ENCODE measurements at places on chromosomes 3 and 15. TPM values are rescaled to one million over a fixed set of nuclear protein-coding genes. Genes with fewer than 3 reads are reported as not detected.

GRCh38 chr3:130688015-130688688 lies 58.5 kb downstream of the PIK3R4 start:
- DNase-seq: no peak

- no peak for DNase-seq
Observed at GRCh38 chr3:12796171-12797123, at the start of gene CAND2. TSS of gene CAND2 (plus strand) at chr3:12796680. CDS start at chr3:12796721, 41 bp downstream.

GRCh38 chr3:135038186-135038585 lies 243.1 kb downstream of the EPHB1 start:
- DNase-seq: no peak

GRCh38 chr3:54345847-54346375 lies 223.6 kb downstream of the CACNA2D3 start:
- DNase-seq: no peak

DNA sequence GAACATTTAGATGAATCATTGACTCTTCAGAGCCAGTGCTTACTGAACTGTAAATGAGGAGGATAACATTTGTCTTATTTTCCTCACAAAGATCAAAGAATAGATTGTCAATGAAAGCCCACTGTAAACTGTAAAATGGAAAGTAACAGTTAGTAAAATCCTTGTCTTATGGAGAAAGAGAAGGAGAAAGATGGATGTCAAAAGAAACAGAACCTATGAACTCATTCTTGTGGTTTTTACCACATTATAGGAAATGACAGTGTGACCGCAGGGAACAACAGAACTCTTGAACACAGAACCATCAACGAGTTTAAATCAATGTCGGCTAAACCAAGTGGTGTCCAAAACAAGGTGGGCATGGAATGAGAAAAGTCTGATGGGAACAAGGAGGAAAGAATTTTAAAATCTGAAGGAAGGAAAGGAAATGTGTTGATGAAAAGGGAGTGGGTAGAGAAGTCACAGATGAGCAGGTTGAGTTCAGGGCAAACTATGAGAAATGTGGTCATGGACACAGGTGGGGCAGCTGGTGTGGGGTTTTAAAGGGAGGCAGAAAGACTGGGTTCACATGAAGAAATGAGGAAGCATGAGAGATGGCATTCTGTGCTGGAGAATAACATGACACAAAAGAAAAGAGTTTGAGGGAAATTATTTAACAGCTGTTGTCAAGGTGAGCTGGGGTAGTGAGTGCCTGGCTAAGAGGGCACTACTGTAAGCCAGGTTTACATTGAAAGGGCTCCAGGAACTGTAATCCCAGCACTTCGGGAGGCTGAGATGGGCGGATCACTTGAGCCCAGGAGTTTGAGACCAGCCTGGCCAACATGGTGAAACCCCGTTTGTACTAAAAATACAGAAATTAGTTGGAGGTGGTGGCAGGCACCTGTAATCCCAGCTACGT lies 42.4 kb upstream of the ETV5 start:
- DNase-seq: no peak

- no peak for DNase-seq
Observed at GRCh38 chr15:80876348-80876674, 97.1 kb downstream of the CEMIP start.

- DNase-seq: peak; percentile 50
Observed at GRCh38 chr15:29690765-29691475, 131.3 kb downstream of the TJP1 start.

GRCh38 chr3:107985496-107985895 lies 105.3 kb downstream of the CD47 start:
- DNase-seq: peak; percentile 20

- peak; percentile 48 for DNase-seq
Observed at GRCh38 chr3:53134631-53135232, 4.5 kb upstream of the RFT1 start.

The CLCN2 gene
- total RNA-seq: 5.4 TPM

Measured in foreskin keratinocyte (primary cell).